IMR-90 (cell line): ENCODE measurements at places on chromosomes 4 and X. TPM values are rescaled to one million over a fixed set of nuclear protein-coding genes. Genes with fewer than 3 reads are reported as not detected.

DNA sequence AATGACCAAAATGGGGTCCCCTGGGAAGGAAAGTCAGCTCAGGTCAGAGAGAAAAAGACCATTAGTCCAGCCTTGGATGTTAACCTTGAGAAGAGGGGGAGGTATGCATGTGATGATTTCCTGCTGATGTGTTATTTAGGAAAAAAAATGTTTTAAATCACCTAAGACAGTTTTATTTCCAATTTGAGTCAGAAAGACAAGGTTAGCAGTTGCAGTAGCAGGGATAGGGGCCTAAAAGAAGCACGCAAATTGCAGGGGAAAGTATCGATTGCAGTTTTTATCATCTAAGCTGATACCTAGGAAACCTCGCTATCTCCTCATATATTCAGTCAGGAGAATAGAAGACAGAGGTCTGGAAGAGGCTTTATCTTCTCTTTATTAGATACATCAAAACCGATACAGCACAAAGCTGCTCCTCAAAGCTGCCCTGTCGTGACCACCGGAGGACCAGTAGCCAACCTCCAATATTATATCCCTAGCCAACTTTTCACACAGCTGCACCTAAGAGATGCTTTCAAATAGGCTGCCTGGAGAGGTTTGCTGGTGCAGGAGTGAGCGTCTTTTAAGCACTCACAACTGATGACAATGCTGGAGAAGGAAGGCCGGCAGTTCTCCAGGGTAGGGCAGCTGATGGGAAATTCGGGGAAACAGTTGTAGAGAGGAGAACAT is 289.4 kb downstream of the INPP4B start:
- DNase-seq: no peak

GRCh38 chr4:188400451-188400850 is 261.2 kb downstream of the TRIML1 start:
- no peak for DNase-seq

The ATP5ME gene
- 603 and 663 TPM in 2 replicates for polyA plus RNA-seq

GRCh38 chr4:107616838-107617389 is 103.1 kb downstream of the PAPSS1 start:
- DNase-seq: peak; percentile 13

GRCh38 chr4:7973545-7973981 is 33.9 kb upstream of the AFAP1 start:
- DNase-seq: peak; percentile 74

GRCh38 chr4:139808381-139808807 is 142.8 kb downstream of the MGST2 start:
- DNase-seq: no peak

- DNase-seq: peak; percentile 74
Measured at GRCh38 chr4:100290585-100290984, 100.3 kb upstream of the DDIT4L start.

GRCh38 chr4:171390626-171391025 is 422.6 kb upstream of the GALNTL6 start:
- no peak for DNase-seq

DNA sequence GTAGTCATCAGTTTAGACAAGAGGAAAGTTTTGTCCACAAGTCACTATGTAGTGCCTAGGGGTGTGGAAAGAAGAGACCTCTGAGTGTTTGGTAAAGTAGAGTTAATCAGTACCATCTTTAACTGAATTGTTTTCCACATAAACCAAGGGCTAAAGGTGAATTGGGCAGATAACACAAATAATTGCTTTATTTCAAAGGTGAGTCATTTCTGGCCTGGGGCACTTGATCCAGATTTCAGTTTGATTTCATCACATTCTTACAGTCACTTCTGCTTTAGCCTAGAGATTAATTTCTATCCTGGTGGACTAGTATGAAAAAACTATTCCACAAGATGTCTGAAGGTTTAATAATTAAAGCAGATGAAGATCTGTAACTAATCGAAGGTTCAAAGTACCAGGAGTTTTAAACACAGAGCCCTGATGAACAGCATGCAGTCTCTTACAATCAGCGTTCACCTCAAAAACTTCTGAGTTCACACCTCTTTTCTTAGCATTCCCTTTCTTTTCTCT is 74.5 kb upstream of the BOD1L1 start:
- peak; percentile 62 for DNase-seq

The MAGEA2 gene
- not detected in 2 replicates for polyA plus RNA-seq

- DNase-seq: no peak
Measured at GRCh38 chrX:154724993-154725756, 25.7 kb downstream of the GAB3 start.

The TCP11X2 gene
- polyA plus RNA-seq: not detected in 2 replicates

The TGIF2LX gene
- not detected in 2 replicates for polyA plus RNA-seq

DNA sequence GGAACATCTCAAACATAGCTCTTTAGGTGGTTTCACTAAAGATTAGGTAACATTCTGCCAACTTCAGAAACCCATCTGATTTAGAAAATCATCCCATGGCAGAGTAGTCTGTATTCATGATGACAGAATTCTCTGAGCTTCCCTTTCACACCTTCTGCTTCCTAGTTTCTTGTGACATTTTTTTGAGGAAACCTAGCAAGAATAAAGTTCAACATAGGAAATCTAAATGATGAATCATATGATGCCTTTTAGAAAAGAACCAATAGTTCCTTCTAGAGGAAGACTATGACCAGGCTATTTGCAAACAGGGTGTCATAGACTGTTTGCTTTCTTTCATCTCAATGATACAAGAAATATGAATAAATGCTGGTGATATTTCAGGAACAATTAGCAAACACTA is 49.8 kb upstream of the CAMK2D start:
- DNase-seq: no peak

GRCh38 chrX:39431893-39432292 is 630.6 kb downstream of the MID1IP1 start:
- DNase-seq: no peak

The KLKB1 gene
- polyA plus RNA-seq: 0.03 TPM in 1 of 2 replicates, not detected in the other

The TSPAN6 gene
- polyA plus RNA-seq: 12.7 and 16.1 TPM in 2 replicates

- DNase-seq: no peak
Measured at GRCh38 chr4:137432446-137433311, 99.6 kb downstream of the PCDH18 start.

GRCh38 chr4:74394476-74395136 is 29.7 kb downstream of the EREG start:
- DNase-seq: peak; percentile 79

DNA sequence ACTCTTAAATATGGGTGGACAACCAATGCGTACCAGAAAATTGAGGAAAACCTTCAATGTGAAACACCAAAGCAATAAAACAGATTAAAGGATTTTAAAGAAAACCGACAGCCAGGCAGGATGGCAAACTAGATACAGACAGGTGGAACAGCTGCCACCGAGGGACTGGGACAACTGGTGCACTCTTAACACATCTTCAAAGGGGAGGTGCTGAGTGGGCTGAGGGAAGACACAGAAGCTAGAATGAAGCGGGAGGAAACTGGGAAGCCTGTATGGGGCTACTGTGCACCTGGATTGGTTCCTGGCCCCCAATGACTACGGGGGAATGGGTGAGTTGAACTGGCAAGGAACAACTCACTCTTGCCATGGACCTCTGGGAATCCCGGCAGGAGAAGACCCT is 20.7 kb downstream of the ZNF280C start:
- no peak for DNase-seq

The RAPGEF2 gene
- polyA plus RNA-seq: 25.6 and 27.6 TPM in 2 replicates

- DNase-seq: peak; percentile 10
Measured at GRCh38 chr4:64781737-64782326, 372.6 kb upstream of the TECRL start.

The SHROOM4 gene
- 1.0 and 1.3 TPM in 2 replicates for polyA plus RNA-seq

The NSUN7 gene
- not detected in 2 replicates for polyA plus RNA-seq

The AFP gene
- polyA plus RNA-seq: 0.52 and 0.87 TPM in 2 replicates

DNA sequence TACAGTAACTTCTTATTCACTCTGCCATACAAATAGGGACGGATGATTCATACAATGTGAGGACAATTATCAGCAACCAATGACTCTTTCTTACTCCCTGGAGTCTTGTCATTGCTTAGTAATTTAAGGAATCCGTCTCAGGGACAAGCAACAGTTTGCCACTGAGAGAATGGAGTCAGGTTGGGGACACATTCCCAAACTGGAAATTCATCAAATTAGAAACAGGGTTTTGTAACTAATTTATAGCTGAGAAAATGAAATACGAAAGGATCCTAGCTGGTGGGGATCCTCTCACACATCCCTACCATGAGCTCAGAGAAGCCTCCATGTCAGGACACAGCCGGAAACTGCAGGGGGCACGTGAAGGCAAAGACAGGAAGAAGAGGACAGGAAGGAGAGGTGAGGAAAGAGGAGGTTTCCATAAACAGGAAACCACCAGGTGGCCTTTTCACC is 50.4 kb upstream of the KDR start:
- peak; percentile 72 for DNase-seq

The GSX2 gene
- not detected in 2 replicates for polyA plus RNA-seq

GRCh38 chr4:2408401-2408958 is 10.0 kb downstream of the ZFYVE28 start:
- DNase-seq: no peak

- DNase-seq: no peak
Measured at GRCh38 chr4:96039217-96039616, 199.3 kb downstream of the PDHA2 start.

The DUX4 gene
- polyA plus RNA-seq: not detected in 2 replicates

- DNase-seq: no peak
Measured at GRCh38 chrX:22392133-22392948, 119.6 kb downstream of the CBLL2 start.

DNA sequence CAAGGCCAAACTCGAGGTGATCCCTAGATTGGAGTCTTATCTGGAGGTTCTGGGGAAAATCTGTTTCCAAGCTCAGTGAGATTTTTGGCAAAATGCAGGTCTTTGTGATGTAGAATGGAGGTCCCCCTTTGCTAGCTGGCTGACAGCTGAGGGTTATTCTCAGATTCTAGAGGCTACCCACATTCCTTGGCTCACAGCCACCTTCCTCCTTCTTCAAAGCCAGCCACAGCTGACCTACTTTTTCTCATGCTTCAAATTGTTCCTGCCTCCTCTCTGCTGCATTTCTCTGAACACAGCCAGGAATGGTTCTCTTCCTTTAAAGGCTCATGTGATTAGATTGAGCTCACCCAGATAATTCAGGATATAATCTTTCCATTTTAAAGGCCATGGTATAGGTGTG is 86.9 kb downstream of the VCX3A start:
- no peak for DNase-seq

DNA sequence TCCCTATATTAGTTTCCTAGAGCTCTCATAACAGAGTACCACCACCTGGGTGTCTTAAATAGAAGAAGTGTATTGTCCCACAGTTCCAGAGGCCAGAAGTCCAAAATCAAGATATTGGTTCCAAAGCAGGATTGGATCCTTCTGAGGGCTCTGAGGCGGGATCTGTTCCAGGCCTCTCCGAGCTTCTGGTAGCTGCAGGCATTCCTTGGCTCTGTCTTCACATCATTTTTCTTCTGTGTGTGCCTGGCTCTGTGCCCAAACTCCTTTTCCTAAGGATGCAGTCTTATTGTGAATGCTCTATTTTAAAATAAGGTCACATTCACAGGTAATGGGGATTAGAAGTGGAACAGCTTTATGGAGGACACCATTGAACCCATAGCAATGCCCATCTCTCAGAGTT is 253.7 kb upstream of the TAPT1 start:
- DNase-seq: no peak
